ENCODE measurements at places on chromosomes 1 and 21.

DNA sequence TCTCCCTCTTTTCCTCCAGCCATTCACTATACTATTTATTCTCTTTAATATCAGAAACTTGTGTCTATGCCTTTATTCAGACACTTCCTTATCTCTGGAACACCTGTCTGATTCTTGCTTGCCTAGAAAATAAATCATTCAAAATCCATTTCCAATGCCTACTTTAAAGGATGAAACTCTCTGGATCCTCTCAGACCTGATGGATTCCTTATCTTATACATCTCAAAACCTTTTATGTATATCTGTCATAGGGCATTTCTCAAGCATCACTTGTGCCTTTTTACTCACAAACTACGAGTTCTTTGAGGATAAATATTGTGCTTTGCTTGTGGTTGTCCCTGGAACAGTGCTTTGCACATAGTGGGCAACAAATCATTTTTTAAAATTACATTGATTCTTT, 3.8 kb upstream of the ATP6V1G3 start:
- H3K27ac ChIP-seq: no peak overlapping the region
- H3K4me1 ChIP-seq: peaks cover 43% of the 10 kb centered on the region
- H3K36me3 ChIP-seq: peaks cover 2% of the 10 kb centered on the region
- DNase-seq: no peak
- no peak overlapping the region for H3K4me3 ChIP-seq

- H3K27ac ChIP-seq: no peak overlapping the region
- H3K4me3 ChIP-seq: no peak overlapping the region
Observed at GRCh38 chr1:51443555-51443954, 75.5 kb downstream of the EPS15 start.

- no peak for DNase-seq
- H3K27ac ChIP-seq: no peak overlapping the region
- no peaks in the 10 kb centered on the region for H3K36me3 ChIP-seq
- H3K4me1 ChIP-seq: no peaks in the 10 kb centered on the region
Observed at GRCh38 chr1:165060285-165060793, 296.2 kb downstream of the LMX1A start.

GRCh38 chr1:62092110-62092509, 102.5 kb upstream of the L1TD1 start:
- H3K4me3 ChIP-seq: no peak overlapping the region
- no peaks in the 10 kb centered on the region for H3K27me3 ChIP-seq
- no peak for DNase-seq
- H3K36me3 ChIP-seq: peaks cover 4% of the 10 kb centered on the region

DNA sequence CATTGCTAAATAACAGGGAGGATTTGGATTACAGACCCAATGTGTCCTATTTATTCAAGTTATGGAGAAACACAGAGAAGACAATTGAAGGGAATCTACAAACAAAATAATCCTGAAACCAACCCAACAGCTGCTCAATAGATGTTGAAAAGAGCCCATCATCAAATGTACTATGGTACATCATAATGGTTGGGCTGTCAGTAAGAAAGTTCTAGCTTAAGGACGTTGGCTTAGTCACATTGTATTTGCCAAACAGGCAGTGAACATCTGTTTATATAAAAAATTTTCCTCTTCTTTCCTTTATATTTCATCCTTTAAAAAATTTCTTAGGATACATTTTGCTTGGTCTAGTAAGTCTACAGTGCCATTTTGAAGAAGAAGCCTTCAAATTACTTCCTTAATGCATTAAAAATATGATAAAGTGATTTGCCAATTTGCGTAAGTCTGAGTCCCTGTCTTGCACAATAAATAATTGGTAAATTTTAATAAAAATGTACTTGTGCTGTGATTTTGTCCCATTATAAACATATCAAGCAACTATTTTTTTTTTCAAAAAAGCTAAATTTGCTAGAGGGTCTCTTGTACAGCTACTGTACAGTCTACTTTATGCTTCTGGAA, 14.4 kb downstream of the MAP3K7CL start:
- no peaks in the 10 kb centered on the region for H3K36me3 ChIP-seq
- H3K27ac ChIP-seq: no peak overlapping the region
- H3K4me3 ChIP-seq: no peak overlapping the region
- no peaks in the 10 kb centered on the region for H3K27me3 ChIP-seq
- peaks cover 12% of the 10 kb centered on the region for H3K4me1 ChIP-seq
- no peak for DNase-seq

- no peak overlapping the region for H3K27ac ChIP-seq
- no peaks in the 10 kb centered on the region for H3K27me3 ChIP-seq
- H3K4me1 ChIP-seq: no peaks in the 10 kb centered on the region
- DNase-seq: peak; percentile 6
- H3K4me3 ChIP-seq: no peak overlapping the region
- H3K36me3 ChIP-seq: peaks cover 14% of the 10 kb centered on the region
Observed at GRCh38 chr1:233025157-233025556, 74.7 kb downstream of the NTPCR start.

DNA sequence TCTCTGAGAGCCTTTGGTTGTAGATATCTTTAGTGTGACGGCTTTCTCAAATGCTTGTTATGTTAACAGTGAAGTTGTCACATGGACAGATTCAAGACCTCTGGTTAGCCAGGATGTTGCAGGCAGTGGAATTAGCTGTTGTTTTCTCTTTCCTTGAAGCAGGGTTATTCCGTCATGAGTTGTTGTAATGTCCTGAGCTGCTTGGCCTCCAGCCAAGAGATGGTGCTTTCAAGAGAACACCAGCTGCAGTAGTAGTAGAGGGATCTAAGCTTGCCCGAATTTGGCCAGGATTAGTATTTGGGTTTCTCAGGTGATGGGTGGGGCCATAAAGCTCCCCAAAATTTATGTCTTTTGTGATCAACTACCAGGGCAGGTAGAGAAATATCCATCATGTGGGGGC, 13.4 kb downstream of the KCNE1 start:
- no peak overlapping the region for H3K4me3 ChIP-seq
- peaks cover 4% of the 10 kb centered on the region for H3K36me3 ChIP-seq
- DNase-seq: no peak
- H3K4me1 ChIP-seq: no peaks in the 10 kb centered on the region
- H3K27me3 ChIP-seq: peaks cover 12% of the 10 kb centered on the region
- H3K27ac ChIP-seq: no peak overlapping the region

GRCh38 chr1:30295674-30296073, 427.7 kb downstream of the MATN1 start:
- no peak overlapping the region for H3K27ac ChIP-seq
- no peak overlapping the region for H3K4me3 ChIP-seq
- no peaks in the 10 kb centered on the region for H3K4me1 ChIP-seq
- peaks cover 21% of the 10 kb centered on the region for H3K27me3 ChIP-seq
- no peaks in the 10 kb centered on the region for H3K36me3 ChIP-seq

- H3K27me3 ChIP-seq: no peaks in the 10 kb centered on the region
- DNase-seq: no peak
- peaks cover 23% of the 10 kb centered on the region for H3K36me3 ChIP-seq
- peaks cover 3% of the 10 kb centered on the region for H3K4me1 ChIP-seq
Observed at GRCh38 chr1:119739150-119739549, 27.4 kb downstream of the PHGDH start.

DNA sequence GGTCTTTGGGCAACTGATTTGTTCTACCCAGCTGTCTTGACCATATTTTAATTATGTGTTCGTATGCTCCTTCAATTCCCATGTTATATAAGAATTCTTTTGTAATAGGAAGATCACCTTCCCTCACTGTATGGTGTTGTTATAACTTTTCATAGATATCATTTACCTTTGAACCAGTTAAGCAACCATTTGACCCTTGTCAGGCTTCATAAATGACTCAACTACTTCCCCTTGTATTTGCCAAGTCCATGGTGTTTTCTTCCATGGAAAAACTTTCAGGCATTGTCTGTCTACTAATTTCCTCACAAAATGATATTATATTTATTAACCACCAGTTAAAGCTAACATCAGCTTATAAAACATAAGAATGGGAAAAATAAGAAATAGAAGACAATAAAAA, 5.1 kb downstream of the BPNT1 start:
- peaks cover 17% of the 10 kb centered on the region for H3K36me3 ChIP-seq
- no peak for DNase-seq
- peaks cover under 1% of the 10 kb centered on the region for H3K27me3 ChIP-seq
- H3K27ac ChIP-seq: no peak overlapping the region

DNA sequence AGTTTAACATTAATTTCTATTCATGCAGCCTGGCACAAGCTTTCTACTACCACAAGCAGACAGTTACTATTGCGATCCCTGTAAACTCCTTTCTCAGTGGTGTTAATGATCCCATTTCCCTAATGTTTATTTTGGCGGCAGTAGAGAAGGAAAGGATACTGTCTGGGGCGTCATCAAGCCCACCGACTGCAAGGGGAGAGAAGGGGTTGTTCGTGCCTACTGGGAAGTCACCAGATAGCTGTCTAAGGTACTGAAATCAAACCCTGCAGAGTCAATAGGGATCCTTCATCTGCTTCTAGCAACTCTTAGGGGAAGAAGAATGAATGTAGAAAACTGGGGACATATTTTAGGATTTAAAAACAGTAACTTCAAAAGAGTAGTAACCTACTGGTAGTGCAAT, 95.2 kb upstream of the ADAR start:
- peaks cover 6% of the 10 kb centered on the region for H3K27me3 ChIP-seq
- no peak for DNase-seq
- H3K36me3 ChIP-seq: no peaks in the 10 kb centered on the region
- H3K27ac ChIP-seq: no peak overlapping the region

- no peak overlapping the region for H3K4me3 ChIP-seq
- H3K36me3 ChIP-seq: peaks cover 14% of the 10 kb centered on the region
- no peak for DNase-seq
- no peak overlapping the region for H3K27ac ChIP-seq
- H3K27me3 ChIP-seq: no peaks in the 10 kb centered on the region
Observed at GRCh38 chr21:46195595-46196195, 11.4 kb upstream of the SPATC1L start.

GRCh38 chr1:92051948-92052347, 22.2 kb downstream of the EPHX4 start:
- peaks cover 4% of the 10 kb centered on the region for H3K27me3 ChIP-seq
- DNase-seq: no peak
- no peak overlapping the region for H3K27ac ChIP-seq
- H3K4me3 ChIP-seq: no peak overlapping the region
- H3K36me3 ChIP-seq: no peaks in the 10 kb centered on the region
- H3K4me1 ChIP-seq: no peaks in the 10 kb centered on the region

GRCh38 chr1:167553136-167554027, at the start of gene CREG1:
TSS of gene CREG1 (minus strand) at chr1:167553762.
- H3K27ac ChIP-seq: no peak within 1 kb of the TSS
- H3K36me3 ChIP-seq: no peaks in the 10 kb centered on the region
- peak within 1 kb of the TSS; percentile 77 for H3K4me3 ChIP-seq
- peak; percentile 92 for DNase-seq
- peaks cover 2% of the 10 kb centered on the region for H3K27me3 ChIP-seq

DNA sequence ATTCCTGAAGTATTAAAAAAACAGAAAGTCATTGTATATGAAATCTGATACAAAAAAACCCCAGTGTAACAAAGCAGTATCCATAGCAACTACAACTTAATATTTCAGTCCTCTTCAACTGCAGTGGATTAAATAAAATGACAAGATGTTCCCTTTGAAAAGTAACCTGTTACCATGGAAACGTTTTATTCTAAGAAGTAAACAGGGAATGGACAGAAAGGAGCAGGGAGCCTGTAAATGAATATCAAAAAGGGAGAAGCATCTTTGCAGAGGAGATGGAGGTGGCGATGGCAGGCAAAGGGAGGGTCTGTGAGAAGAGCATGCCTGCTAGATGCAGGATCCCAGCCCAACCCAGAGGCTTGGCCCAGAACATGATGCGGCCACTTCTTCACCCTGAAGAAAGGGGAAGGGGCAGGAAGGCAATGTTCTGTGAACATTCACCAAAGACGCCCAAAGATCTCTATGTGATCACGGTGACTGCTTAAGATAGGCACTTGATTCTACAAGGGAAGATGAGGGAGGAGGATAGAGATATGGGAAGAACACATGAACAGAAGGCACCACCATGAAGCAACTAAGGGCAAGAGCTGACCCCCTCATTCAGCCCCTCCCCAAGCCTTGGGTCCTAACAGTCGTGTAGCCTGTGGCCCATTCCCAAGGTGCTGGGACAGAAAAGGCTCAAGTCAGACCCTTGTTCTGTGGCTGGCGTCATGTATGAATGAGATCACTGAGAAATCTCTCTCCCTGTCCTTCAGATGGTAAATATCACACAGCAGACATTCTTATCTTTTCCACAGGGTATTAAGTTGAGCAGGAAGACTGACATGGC, 200.0 kb downstream of the SLC45A1 start:
- no peaks in the 10 kb centered on the region for H3K27me3 ChIP-seq
- peak overlapping the region; percentile 47 for H3K27ac ChIP-seq
- no peak overlapping the region for H3K4me3 ChIP-seq
- peaks cover 5% of the 10 kb centered on the region for H3K36me3 ChIP-seq
- peaks cover 70% of the 10 kb centered on the region for H3K4me1 ChIP-seq
- no peak for DNase-seq

DNA sequence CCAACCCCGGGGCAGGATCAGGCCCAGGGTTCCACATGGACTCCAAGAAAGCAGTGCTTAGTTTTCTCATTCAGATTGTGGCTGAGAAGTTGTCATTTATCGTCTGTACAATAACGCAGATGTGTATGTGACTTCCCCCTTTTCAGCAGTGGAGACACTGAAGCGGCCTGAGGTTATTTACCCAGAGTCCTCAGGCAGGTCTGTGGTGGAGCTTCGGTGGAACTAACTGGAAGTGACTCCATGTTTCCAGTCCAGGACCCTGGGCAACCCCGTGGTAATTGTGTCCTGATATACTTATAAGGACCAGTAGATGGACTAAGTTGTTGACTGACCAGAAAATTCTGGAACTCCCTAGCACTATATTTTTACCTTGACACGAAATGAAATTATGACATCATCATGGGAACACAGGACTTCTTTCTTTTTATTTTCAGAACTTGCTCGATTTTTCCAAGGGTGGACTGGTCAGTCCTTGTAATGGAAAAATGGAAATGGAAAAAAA, 1.0 kb upstream of the IER5 start:
- H3K4me1 ChIP-seq: peaks cover 50% of the 10 kb centered on the region
- peak overlapping the region; percentile 97 for H3K4me3 ChIP-seq
- peaks cover 32% of the 10 kb centered on the region for H3K36me3 ChIP-seq
- peak; percentile 49 for DNase-seq

- peaks cover 14% of the 10 kb centered on the region for H3K27me3 ChIP-seq
- peak; percentile 59 for DNase-seq
- peak overlapping the region; percentile 94 for H3K27ac ChIP-seq
- peaks cover 5% of the 10 kb centered on the region for H3K36me3 ChIP-seq
- H3K4me3 ChIP-seq: peak overlapping the region; percentile 91
- peaks cover 28% of the 10 kb centered on the region for H3K4me1 ChIP-seq
Observed at GRCh38 chr1:151457911-151458801, 1.1 kb downstream of the POGZ start.

- no peaks in the 10 kb centered on the region for H3K27me3 ChIP-seq
- no peak for DNase-seq
- peak overlapping the region; percentile 94 for H3K27ac ChIP-seq
- H3K4me3 ChIP-seq: peak overlapping the region; percentile 96
Observed at GRCh38 chr1:228085287-228085951, 2.9 kb downstream of the ARF1 start.

Measured in activated naive CD8-positive, alpha-beta T cell treated with anti-CD3 and anti-CD28 coated beads, Interleukin-2, amount 50 U/mL, for 24 hours (primary cell).